Thoracic aorta (tissue), 2 donors: ENCODE measurements at places on chromosomes 1 and 21.

DNA sequence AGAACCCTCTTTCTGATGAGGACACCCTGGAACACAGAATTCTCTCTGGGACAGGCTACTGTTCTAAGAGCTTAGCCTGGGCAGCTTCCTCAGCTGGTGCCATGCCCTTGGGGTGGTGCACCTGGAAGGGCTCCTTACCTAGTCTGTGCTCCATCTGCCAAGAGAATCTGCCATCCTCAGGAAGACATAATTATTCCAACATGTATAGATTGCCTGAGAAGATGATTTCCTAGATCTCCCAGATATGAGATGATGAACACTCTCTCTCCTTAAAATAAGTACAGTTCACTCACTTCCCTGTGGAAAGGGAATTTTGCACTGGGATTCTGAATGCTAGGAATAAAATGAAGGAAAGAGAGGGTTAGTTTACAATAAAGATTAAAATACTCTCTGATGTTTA is 87.6 kb downstream of the NENF start:
- no peak for DNase-seq

- DNase-seq: no peak
Measured at GRCh38 chr1:231702331-231702730, 75.7 kb downstream of the DISC1 start.

- no peak for DNase-seq
Measured at GRCh38 chr1:85801520-85801919, 93.3 kb upstream of the ZNHIT6 start.

DNA sequence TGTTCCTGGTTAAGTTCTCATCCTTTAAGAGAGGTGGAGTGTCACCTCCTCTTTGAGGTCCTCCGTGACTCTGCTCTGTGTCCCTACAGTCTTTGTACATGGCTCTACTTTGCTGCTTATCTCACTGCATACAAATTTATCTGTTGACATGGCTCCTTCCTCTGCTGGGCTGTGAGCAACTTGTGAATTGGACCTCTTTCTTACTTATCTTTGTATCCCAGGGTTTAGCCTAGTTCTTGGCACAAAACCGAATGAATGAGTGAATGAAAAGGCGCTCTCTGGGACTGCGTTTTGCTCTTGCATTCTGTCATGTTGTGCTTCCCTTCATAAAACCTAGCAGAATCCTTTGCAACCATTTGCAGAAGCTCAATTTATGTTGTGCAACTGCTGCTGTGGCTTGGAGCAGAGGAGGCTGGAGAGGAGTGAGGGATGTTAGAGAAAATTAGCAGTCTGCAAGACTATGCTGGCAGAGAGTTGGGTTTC is 12.4 kb downstream of the SLC26A9 start:
- no peak for DNase-seq

GRCh38 chr1:91746728-91747338 is 139.1 kb downstream of the TGFBR3 start:
- no peak for DNase-seq

GRCh38 chr1:35863881-35864625 is 19.0 kb upstream of the AGO1 start:
- no peak for DNase-seq

- DNase-seq: no peak
Measured at GRCh38 chr1:85151446-85151845, 49.4 kb downstream of the SYDE2 start.

GRCh38 chr1:227892489-227893299 is 55.0 kb downstream of the WNT9A start:
- DNase-seq: no peak

DNA sequence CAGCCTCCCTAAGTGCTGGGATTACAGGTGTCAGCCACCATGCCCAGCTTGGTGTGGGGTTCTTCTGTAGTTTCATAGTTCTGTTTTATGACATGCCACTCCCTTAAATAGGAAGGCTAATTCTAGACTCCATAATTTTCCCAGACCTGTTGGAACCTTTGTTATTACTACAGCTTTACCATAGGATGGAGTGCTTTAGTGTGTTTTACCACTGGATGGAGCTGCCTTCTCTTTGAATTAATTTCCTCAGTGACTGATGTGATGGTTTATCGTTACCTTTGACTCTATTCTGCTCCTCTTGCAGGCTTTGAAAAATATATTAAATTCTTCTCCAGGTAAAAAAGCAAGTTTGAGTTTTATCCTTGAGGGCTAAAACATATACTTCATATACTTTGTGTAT is 84.6 kb upstream of the NEK7 start:
- DNase-seq: no peak

DNA sequence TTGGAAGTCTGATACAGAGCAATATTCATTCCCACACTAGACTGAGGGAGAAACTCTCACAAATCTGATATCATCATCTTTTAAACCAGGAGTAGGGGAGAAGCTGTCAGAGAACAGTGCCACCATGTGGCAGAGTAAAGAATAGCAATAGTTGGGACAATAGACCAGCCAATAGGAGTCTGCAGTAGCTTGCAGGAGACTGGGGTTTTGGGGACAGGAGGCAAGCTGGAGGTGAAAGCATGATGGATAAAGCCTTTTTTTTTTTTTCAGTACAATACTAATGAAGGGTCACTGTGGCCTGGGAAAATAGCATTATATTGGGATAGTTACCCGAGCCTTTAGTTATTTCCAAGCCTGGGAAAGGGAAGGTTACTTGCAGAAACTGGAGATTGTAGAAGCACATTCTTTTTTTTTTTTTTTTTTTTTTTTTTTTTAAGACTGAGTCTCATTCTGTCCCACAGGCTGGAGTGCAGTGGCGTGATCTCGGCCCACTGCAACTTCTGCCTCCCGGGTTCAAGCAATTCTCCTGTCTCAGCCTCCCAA is 120.7 kb downstream of the S1PR1 start:
- no peak for DNase-seq

- DNase-seq: no peak
Measured at GRCh38 chr1:241813768-241814320, 34.2 kb upstream of the EXO1 start.

GRCh38 chr1:214453109-214453722 is 98.2 kb downstream of the PTPN14 start:
- DNase-seq: no peak

GRCh38 chr1:163928651-163929050 is 606.9 kb downstream of the NUF2 start:
- no peak for DNase-seq

- DNase-seq: no peak
Measured at GRCh38 chr1:57633056-57633455, 209.2 kb upstream of the DAB1 start.

DNA sequence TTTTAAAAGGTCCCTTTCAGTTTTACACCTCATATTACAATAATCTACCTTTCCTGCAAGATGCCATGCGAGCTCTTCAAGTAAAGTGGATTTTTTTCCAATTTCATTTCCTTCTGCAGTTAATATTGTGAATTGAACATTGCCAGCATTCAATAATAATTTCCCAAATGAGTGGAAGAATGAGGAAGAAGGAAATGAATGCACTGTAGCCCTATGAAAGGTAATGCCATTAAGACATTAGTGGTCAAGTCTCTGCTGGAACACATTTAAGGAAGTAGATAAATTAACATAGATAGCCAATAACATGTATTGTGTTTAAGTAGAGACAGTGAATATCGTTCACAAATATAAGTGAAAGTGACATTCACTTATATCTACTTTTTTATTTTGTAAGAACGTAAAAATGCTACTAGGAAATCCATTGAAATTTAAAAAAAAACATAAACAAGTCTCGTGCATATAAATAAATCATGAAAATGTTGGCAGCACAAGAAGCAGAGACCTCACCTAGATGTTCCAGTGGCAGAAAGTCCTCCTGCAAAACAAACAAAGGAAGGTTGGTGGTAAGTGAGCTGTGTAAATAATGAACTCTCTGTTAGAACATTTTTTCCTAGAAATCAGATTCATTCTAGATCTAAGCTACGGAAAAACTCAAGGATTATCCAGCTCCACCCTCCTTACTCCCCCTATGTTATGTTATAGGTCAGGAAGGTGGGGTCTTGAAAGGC is 17.7 kb downstream of the FCRL3 start:
- no peak for DNase-seq

DNA sequence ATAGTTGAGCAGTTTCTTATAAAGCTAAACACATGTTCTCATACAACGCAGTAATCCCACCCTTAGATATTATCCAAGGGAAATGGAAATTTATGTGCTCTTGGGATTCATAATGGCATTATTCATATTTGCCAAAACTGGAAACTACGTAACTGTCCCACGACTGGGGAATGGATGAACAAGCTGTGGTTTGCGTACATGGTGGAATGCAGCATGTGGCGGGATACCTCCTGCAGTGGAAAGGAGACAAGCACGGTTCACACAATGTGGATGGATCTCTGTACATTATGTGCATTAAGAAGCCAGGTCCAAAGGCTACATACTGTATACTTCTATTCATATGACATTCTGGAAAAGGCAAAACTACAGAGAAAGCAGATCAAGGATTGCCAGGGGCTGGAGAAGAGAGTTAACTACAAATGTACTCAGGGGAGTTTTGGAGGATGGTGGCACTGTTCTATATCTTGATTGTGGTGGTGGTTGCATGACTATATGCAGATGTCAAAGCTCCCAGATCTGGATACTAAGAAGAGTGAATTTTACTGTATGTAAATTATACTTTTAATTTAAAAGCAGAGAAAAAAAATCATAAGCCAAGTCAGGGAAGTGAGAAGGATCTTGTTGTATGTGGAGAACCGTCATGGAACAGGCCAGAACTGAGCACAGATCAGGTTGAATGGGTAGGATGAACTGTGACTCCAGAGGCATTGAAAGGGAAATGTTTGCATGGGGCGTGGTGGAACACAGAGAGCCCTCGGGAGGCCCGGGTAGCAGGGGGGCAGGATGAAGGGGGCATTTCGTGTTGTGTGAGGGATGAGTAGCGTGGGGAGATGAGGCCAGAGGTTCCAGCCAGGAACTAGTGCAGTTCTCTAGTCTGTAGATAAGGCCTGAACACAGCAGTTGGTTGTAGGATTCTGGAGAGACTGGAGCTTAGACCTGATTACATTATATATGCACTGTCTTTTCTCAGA is 90.7 kb downstream of the GALNT2 start:
- no peak for DNase-seq

DNA sequence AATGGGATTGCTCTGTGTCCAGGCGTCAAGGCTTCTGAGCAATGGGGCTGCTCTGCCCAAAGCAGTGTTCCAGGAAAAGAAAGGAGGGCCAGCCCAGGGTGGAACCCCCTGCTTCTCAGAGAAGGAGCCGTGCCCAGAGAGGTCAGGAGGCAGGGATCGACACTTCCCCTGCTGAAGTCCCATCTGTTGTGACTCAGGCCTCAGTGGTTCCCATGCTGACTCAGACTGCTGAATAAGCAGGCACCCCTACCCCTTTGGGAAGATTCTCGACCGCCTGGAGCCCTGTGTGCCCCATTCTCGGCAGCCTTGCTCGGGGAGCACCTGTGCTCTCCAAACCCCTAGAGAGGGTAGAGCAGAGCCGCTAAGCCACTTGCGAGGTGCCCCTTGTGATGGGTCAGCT is 23.9 kb downstream of the PKP1 start:
- DNase-seq: no peak

- DNase-seq: no peak
Measured at GRCh38 chr21:37367336-37367702, 746 bp downstream of the DYRK1A start.

DNA sequence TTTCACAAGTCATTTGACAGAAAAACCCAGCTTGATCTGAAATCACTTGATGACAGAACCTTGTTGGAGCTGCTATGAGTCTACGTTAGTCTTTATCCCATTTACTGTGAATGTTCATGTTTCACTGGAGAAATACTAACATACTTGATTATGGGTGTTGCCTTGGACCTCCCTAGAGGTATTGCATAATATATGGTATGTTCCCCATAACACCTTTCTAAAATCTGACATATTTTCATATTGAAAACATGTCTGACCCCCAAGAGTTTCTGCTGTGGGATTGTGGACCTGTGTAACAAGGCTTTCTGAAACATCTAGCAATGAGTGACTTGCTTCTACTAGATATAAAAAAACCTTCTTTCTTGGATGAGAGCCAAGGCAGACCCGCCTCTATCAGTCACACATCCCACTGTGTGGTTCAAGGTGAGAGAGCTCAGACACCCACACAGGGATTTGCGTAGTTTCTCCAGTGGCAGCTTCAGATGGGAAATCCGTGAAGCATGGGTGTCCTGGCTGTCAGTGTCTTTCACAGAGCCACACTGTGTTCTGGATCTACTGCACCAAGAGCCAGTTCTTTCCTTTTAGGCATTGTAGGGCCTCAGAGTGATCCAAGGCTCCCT is 4.6 kb downstream of the NENF start:
- no peak for DNase-seq

DNA sequence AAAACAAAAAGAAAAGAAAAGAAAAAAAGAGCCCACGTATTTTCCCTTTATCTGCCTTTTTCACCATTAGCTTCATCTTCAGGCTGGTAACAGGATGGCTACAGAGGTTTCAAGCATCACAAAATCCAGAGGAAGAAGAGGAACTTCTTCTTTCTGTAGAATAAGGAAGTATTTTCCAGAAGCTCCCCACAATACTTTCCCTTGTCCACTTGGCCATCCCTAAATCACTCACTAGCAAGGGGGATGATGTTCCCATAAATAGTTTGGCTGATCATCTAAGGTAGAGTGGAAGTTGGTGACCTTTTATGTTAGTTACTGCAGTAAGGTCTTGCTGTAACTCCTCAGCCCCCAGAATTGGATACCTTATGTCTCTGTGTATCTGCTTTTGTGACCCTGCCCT is 45.1 kb upstream of the RNF11 start:
- no peak for DNase-seq

- no peak for DNase-seq
Measured at GRCh38 chr1:183168308-183168707, 17.8 kb upstream of the LAMC2 start.
